ENCODE measurements at places on chromosomes 3 and 15.

GRCh38 chr3:93981649-93982048, 1.7 kb downstream of the ARL13B start:
- no peak for DNase-seq

GRCh38 chr3:11914041-11914440, 67.4 kb upstream of the TAMM41 start:
- DNase-seq: no peak

DNA sequence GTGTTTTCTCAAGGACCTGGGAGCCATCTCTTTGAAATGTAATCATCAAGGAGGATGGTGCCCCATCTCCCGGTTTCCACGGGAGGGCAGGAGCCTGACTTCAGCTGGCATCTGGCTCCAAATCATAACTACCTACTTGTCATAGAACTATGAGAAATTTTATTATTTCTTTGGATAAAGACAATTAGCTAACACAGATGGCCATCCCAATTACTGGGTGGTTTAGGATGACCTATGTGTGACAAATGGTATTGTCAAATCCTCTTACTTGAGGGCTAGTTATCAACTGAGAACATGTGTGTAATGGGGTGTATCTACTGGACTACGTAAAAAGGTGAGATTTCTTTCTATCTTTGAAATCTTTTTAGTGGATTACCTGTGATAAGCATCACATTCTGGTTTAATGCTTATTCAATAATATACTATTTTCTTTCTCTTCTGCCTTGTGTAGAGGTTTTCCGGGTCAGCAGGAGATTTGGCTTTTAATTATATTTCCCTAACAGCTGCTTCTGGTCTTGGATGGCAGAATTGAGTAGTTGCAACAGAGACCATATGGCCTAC, 15.3 kb upstream of the PARP14 start:
- no peak for DNase-seq

DNA sequence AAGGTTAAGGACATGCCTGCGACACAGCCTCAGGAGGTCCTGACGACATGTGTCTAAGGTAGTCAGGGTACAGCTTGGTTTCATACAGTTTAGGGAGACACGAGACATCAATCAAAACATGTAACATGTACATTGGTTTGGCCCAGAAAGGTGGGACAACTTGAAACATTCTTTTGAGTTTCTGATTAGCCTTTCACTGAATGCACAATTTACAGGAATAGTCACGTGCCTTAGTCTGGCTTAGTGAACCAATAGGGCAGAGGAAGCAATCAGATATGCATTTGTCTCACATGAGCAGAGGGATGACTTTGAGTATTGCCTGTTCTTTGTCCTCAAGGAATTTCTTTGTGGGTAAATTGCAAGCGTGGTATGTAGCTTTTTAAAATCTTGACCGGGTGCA, 24.5 kb upstream of the HDAC11 start:
- DNase-seq: no peak

- no peak for DNase-seq
These were observed 97.1 kb upstream of the MYZAP start for GRCh38 chr15:57494581-57494980.

GRCh38 chr3:4759689-4760312, 219.4 kb upstream of the BHLHE40 start:
- DNase-seq: peak; percentile 41

DNA sequence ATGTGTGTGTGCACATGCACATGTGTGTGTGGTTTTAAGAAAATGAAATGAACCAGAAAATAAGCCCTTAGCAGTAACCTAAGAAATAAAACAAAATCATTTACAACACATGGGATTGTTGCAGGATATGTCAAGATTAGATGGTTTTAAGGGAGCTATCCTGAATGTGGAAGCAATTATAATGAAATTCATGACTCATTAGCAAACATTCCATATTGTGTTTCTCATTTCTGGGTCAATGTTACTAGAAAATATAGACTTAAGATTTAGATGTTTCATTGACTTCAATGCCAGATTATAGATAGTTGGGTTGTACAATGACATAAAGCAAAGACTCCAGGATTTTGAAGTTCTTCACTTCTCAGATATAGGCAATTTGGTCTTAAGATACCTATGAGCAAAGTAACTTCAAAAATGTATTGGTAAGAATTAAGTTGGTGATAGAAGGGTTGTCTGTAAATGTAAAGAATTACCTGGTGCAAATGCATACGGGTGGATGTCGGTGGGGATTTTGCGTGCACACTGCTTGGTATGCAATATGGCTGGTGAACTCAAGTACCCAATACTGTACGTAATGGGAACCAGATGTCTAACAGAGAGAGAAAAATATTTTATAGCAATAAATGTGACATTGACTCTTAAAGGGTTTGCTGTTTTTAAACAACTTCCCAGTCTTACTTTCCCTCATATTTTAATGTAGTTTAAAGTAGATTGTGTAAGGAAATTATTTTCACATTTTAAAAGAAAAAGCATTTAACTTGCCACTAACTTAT, 53.9 kb upstream of the NR2F2 start:
- no peak for DNase-seq

GRCh38 chr3:35709691-35710090, 70.4 kb downstream of the ARPP21 start:
- DNase-seq: no peak

DNA sequence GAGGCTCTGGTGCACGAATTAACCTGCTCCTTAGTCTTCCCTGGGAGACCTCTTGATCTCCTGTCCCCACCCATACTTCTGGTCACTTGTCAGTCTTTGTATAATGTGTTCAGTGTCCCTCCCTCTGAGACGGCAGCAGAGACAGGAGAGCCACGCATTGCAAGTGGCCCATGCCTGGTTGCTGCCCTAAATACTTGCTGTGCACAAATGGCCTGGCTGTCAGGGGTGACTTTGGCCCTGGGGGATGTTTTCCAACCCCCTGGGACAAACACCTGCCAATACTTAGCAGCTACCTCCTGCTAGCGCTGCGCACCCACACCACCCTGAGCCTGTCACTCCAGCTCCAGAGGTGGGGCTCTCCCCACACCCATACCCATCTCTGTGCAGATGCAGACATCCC, 17.2 kb downstream of the KLF13 start:
- DNase-seq: no peak

DNA sequence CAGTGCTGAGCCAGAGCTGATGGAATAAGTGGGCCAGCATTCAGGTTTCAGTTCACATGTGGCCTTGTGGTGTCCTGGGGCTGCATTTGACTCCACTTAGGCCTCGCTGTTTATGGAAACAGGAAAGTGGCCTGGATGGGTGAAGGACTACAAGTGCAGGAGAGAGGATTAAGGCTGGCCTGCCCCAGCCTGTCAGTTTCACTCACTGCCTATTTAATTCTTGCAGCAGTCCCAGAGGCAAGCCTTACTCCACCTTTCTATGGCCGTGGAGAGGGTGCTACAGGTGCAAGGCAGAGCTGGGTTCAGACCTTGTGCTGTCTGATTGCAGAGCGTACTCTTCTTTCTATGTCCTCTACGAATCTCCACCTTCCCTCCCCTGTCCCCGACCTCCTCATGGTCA, 37.7 kb downstream of the ABHD17C start:
- no peak for DNase-seq

- no peak for DNase-seq
These were observed 100.3 kb downstream of the FSIP1 start for GRCh38 chr15:39682366-39682765.

- DNase-seq: no peak
These were observed 36.0 kb upstream of the PEX5L start for GRCh38 chr3:180072786-180073185.

- peak; percentile 54 for DNase-seq
These were observed 15.1 kb downstream of the DUSP7 start for GRCh38 chr3:52041118-52041731.

DNA sequence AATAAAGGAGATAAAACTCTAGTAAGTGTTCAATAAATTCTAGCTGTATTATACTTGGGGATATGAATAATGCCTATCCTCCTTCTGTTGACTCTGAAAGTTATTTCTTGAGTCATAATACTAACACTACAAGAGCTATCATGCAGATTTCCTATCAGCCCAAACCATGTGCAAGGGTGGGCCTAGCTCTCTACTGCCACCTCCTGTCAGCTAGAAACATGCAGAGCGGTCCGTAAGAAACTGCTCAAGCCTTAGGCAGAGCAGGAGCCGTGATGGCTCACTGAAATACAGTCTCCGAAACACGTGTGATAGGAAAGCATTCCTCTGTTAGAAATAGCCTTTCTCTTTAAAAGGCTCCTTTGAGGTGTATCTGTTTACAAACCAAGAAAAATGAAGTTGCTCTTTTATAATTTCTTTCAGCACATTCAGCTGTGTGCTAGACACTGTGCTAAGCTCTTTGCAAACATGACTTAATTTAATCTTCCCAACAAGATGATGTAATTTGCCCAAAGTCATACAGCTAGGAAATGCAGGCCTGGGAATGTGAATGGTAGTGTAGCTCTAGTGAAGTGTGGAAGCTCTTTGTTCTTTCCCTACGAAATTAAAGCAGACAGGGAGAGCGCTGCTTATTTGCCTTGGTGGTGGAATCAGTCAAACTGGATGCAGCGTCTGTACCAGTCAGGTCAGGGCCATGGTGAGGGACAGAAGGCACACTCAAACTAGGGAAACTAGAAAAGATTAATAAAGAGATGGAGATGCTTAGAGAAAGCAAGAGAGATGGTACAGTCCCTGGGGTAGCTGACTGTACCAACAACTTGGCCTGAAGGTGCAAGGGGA, 43.1 kb downstream of the MTHFS start:
- peak; percentile 57 for DNase-seq

DNA sequence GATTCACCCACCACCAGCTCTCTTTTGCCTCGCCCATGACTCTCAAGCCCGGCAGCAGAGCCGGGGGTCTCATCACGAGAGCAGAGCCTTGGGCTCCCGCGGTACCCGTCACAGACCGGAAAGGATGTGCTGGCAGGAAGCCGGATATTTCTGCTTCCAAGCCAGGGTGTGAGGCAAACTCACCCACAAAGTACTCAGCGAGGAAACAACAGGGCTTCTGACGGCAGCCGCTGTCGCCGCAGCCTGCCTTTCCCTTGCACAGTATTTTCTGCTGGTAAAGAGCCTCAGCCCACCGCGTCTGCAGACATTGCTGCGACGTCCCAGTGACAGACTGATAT, 119.9 kb downstream of the NSMCE3 start:
- no peak for DNase-seq

GRCh38 chr15:48939648-48940047, 24.1 kb downstream of the SHC4 start:
- DNase-seq: peak; percentile 35
